ENCODE measurements at places on chromosomes 7 and 10. TPM values are rescaled to one million over a fixed set of nuclear protein-coding genes. Genes with fewer than 3 reads are reported as not detected.
A peak's percentile ranks its signal among the peaks of the same experiment; 100 is the strongest.

The CDNF gene
- 4.0 TPM for total RNA-seq

- DNase-seq = no peak
Measured at GRCh38 chr10:82252081-82252480, 377.1 kb downstream of the NRG3 start.

GRCh38 chr7:152108359-152108758 lies 82.9 kb downstream of the GALNT11 start:
- DNase-seq = no peak

DNA sequence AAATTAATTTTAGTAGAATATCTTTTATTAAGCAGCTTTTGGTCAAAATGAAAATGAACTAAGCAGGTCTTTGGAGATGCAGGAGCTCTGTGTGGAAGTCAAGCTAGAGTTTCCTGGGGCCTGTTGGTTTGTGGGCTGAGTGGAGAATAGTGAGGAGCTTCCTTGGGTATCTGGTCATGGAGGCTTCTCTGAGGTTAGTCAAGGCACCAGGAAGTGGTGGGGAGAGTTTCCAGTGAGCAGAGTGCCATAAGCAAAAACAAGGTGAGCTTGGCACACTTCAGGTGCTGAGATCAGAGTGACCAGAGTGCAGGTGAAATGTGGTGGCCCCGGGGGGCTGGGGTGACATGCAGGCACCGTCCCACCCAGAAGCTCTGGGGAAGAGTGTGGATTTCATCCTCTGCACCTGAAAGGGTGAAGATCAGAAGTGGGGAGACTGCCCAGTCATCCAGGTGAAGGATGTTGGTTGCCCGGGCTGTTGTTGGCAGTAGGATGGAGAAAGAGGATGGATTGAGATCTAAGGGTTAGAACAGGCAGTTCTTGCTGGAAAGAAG lies 77.4 kb downstream of the WDR37 start:
- no peak for DNase-seq

DNA sequence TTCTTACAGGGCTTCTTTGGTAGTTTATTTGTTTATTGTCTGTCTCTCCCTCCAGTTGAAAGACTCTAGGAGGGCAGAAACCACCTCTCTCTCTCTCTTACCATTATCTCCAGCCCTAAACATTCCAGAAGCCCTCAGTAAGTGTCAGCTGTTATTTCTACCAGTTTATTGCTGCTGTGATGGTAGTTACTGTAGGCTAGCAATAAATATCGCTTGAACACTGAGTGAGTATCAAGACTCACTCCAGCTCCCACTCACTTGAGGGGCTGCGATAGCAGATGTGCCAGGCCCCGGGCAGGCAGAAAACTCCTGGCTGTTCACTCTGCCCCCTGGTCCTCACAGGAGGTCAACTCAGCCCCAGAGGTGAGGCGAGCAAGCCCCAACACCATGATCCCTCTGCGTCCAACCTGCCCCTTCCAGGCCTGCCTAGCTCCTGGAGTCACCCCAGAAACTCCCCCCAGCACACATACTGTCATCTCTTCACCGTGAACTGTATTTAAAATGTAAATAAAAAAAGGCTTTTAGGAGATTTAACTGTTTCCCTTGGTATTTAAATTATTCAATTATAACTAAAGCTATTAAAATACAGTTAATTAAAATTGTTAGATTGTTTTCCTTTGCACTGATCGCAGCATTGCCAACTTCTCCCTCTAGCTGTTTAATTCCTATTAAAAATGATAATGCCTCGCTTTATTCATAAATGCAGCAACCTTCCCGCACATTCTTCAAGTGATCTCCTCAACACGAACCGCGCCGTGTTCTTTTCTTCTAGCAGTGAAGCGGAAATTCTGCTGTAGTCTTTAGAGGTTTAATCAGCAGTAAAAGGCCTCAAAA lies 321.1 kb upstream of the ZMIZ1 start:
- DNase-seq = no peak

- peak; percentile 92 for DNase-seq
Measured at GRCh38 chr7:99380823-99381663, 6.5 kb downstream of the ARPC1B start.

Measured in Peyer's patch (tissue), 4 donors.